ENCODE measurements at places on chromosomes 5 and 9. TPM values are rescaled to one million over a fixed set of nuclear protein-coding genes. Genes with fewer than 3 reads are reported as not detected.

- H3K36me3 ChIP-seq, result no peaks in the 10 kb centered on the region
- no peak overlapping the region for H3K4me3 ChIP-seq
- H3K27ac ChIP-seq, result no peak overlapping the region
These were observed 571.2 kb upstream of the WWC1 start for GRCh38 chr5:167720259-167720658.

DBH gene
- total RNA-seq, result not detected

CCL27 gene
- 256 TPM for total RNA-seq

CCL28 gene
- total RNA-seq, result 23.8 TPM

- H3K4me1 ChIP-seq, result no peaks in the 10 kb centered on the region
- peak overlapping the region; percentile 27 for H3K27ac ChIP-seq
- no peaks in the 10 kb centered on the region for H3K36me3 ChIP-seq
- no peak overlapping the region for H3K4me3 ChIP-seq
These were observed 23.3 kb downstream of the MCTP1 start for GRCh38 chr5:95261437-95262175.

DNA sequence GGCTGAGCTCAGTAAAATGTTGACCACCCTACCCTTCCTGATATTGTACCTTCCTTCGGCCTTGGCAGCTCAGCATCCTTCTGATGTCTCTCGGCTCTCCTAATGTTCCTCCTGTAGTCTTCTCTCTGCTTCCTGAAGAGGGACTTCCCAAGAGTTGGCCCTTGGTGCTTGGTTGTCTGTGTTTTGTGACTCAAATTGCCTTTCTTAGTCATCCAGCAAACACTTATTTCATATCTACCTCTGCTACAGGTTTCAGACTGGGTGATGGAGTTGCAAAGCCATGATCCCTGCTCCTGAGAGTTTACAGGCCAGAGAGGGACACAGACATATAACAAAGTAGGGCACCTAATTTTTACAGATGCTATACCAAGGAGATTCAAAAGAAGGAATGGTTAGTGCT lies 70.1 kb downstream of the SV2C start:
- peaks cover 7% of the 10 kb centered on the region for H3K27me3 ChIP-seq
- DNase-seq, result no peak
- H3K4me3 ChIP-seq, result no peak overlapping the region
- H3K4me1 ChIP-seq, result no peaks in the 10 kb centered on the region
- H3K27ac ChIP-seq, result no peak overlapping the region

DNA sequence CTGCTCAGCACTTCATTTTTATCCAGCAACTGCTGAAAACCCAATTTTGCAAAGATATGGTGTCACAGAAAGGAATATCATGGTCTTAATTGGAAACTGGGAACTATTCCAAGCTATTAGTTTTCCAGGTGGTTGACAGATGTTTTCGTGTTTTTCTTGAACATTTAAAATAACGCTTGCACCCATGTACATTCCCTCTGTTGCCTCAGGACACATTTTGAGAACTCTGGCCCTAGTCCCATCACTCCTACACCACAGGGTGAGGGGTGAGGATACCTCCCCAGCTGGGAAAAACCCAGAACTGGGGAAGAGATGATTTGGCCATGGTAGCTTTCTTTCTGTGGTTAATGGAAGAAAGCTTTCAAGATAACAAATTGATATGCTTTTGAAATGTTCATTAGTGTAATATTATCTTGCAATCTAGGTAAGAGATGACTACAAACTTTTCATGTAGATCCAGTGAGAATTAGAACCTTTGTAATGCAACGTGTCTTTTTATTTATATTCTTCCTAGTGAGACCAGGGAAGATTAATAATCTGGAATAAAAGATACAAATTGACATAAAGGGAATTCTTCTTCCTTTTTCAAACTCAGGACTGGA lies 627.0 kb downstream of the RAB3C start:
- H3K4me1 ChIP-seq, result peaks cover 4% of the 10 kb centered on the region
- no peaks in the 10 kb centered on the region for H3K36me3 ChIP-seq
- H3K4me3 ChIP-seq, result no peak overlapping the region
- no peak overlapping the region for H3K27ac ChIP-seq

DNA sequence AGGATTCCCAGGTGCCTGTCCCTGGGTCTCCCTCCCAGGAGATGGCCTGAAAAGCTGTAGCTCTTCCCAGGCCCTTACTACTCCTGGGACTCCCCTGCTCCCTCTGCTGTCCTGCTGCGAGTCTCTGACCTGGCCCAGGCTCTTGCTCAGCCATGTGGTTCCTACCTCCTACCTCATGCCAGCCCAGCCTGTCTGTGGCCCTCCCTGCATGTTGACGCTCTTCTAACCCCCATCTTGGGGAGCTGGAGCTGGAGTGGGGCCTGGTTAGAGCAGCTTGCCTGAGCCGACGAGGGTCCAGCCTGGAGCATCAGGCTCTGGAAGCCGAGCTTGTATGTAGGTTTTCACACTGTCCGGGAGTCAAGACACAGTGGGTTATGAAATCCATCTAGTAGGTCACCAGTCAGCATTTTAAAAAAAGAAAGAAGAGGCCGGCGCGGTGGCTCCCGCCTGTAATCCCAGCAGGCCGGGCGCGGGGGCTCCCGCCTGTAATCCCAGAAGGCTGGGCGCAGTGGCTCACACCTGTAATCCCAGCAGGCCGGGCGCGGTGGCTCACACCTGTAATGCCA lies 244.4 kb downstream of the FANCC start:
- no peaks in the 10 kb centered on the region for H3K27me3 ChIP-seq
- H3K36me3 ChIP-seq, result peaks cover 38% of the 10 kb centered on the region
- DNase-seq, result no peak
- no peak overlapping the region for H3K27ac ChIP-seq
- peaks cover 56% of the 10 kb centered on the region for H3K4me1 ChIP-seq
- H3K4me3 ChIP-seq, result no peak overlapping the region

CDH12 gene
- 0.38 TPM for total RNA-seq

XRCC4 gene
- total RNA-seq, result 6.0 TPM

- no peaks in the 10 kb centered on the region for H3K27me3 ChIP-seq
- H3K36me3 ChIP-seq, result no peaks in the 10 kb centered on the region
- no peak overlapping the region for H3K4me3 ChIP-seq
- H3K4me1 ChIP-seq, result peaks cover 22% of the 10 kb centered on the region
- H3K27ac ChIP-seq, result no peak overlapping the region
These were observed 14.1 kb downstream of the ERP44 start for GRCh38 chr9:100084734-100085133.

DNA sequence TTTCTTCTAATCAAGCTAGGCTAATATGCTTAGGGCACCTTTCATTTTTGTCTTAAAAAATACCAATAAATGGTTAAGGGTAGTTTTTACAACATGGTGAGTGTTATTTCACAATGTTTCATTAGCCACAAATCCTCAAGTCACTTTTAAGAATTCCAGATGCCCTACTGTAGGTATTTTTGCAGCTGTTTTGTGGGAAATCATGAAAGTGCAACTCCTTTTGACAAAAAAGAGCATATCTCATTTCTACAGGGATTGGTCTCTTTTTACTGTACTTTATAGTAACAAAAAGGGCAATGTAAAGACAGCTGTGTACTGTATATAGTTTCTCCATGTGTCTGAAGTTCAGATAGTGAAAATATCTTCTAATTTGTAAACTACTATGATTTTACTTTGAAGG lies 28.3 kb upstream of the GAS1 start:
- DNase-seq, result no peak
- peak overlapping the region; percentile 1 for H3K27ac ChIP-seq
- H3K27me3 ChIP-seq, result no peaks in the 10 kb centered on the region
- H3K4me3 ChIP-seq, result no peak overlapping the region
- no peaks in the 10 kb centered on the region for H3K36me3 ChIP-seq

GRCh38 chr9:90816690-90817089 lies 15.1 kb downstream of the SYK start:
- no peak overlapping the region for H3K27ac ChIP-seq
- DNase-seq, result no peak
- no peak overlapping the region for H3K4me3 ChIP-seq

AJM1 gene
- 2.2 TPM for total RNA-seq

DNA sequence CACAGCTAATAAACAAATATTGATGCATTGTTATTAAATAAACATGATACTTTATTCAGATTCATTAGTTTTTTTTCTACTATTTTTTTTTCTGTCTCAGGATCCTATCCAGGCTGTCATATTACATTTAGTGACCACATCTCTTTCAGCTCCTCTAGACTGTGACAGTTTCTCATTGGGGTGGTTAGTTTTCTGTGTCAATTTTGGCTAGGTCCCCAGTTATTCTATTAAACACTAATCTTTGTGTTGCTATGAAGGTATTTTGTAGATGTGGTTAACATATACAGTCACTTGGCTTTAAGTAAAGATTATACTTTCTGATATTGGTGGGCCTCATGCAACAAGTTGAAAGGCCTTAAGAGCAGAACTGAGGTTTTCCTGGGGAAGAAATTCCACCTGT lies 563.0 kb downstream of the LRRC70 start:
- H3K36me3 ChIP-seq, result no peaks in the 10 kb centered on the region
- no peaks in the 10 kb centered on the region for H3K4me1 ChIP-seq
- no peaks in the 10 kb centered on the region for H3K27me3 ChIP-seq

GRCh38 chr5:129773376-129773775 lies 25.5 kb downstream of the MINAR2 start:
- H3K4me3 ChIP-seq, result no peak overlapping the region
- H3K27ac ChIP-seq, result no peak overlapping the region
- DNase-seq, result no peak
- H3K27me3 ChIP-seq, result no peaks in the 10 kb centered on the region

- DNase-seq, result no peak
- H3K4me3 ChIP-seq, result no peak overlapping the region
- no peaks in the 10 kb centered on the region for H3K36me3 ChIP-seq
- H3K27ac ChIP-seq, result no peak overlapping the region
- peaks cover 8% of the 10 kb centered on the region for H3K4me1 ChIP-seq
- H3K27me3 ChIP-seq, result no peaks in the 10 kb centered on the region
These were observed 5.1 kb upstream of the RAB14 start for GRCh38 chr9:121206516-121207370.

DNA sequence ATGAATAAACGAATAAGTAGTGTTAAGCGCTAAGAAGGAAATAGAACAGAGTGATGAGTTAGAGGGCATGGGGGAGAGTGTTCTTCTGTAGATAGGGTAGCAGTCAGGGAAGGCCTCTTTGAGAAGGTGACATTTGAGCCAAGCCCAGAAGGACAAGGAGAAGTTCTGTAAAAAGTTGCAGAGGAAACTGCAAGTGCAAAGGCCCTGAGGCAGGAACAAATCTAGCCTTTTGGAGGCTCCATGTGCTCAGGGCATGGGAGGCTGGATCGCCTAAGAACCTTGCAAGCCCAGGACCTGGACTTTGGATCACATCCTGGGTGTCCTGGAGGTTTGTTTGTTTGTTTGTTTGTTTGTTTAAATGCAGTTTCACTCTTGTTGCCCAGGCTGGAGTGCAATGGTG lies 8.0 kb downstream of the EIF4E1B start:
- peaks cover 7% of the 10 kb centered on the region for H3K27me3 ChIP-seq
- DNase-seq, result no peak
- no peak overlapping the region for H3K4me3 ChIP-seq
- H3K27ac ChIP-seq, result no peak overlapping the region
- no peaks in the 10 kb centered on the region for H3K4me1 ChIP-seq
- no peaks in the 10 kb centered on the region for H3K36me3 ChIP-seq

DNA sequence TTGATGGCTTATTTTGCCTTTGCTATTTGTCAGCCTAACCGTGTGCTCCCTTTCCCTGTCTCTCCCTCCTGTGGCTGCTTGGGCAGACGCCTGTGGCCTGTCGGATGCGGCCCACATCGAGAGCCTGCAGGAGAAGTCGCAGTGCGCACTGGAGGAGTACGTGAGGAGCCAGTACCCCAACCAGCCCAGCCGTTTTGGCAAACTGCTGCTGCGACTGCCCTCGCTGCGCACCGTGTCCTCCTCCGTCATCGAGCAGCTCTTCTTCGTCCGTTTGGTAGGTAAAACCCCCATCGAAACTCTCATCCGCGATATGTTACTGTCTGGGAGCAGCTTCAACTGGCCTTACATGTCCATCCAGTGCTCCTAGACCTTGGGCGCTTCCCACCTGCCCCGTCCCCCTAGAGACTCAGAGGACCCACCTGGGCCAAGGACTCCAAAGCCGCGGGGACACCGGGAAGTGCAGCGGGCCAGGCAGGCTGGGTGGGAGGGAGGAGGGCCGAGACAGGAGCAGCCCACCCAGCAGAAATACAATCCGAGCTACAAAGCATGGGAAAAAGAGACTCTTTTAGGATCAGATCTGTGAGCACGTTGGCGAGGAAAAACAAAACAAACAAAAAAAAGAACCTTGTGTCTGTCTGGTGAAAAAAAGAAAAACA lies 10.6 kb downstream of the NR2F1 start:
- peaks cover 60% of the 10 kb centered on the region for H3K27me3 ChIP-seq
- H3K4me1 ChIP-seq, result peaks cover 13% of the 10 kb centered on the region
- no peak overlapping the region for H3K27ac ChIP-seq
- H3K36me3 ChIP-seq, result no peaks in the 10 kb centered on the region
- DNase-seq, result no peak

- DNase-seq, result no peak
- H3K27me3 ChIP-seq, result no peaks in the 10 kb centered on the region
- H3K36me3 ChIP-seq, result no peaks in the 10 kb centered on the region
- no peak overlapping the region for H3K27ac ChIP-seq
- no peak overlapping the region for H3K4me3 ChIP-seq
These were observed 35.3 kb downstream of the MED27 start for GRCh38 chr9:132044176-132044875.

SNAPC4 gene
- total RNA-seq, result 10.4 TPM

EMB gene
- 22.5 TPM for total RNA-seq

DNA sequence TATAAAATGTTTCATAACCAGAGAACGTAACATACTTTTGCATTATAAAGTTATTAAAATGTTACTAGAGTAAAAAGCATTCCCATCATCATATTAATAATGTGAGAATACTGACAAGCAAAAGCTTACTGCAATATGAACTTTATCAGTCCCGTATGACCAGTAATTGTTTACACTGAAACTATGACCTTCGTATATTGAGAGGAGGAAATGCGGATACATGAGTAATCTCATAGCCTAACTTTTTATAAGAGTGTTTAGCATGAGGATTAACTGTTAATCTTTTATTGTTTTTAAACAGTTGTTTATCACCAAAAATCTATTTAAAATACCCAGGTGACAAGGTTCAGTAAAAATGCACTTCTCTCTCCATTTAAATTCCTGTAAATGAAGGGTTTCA lies 272.4 kb downstream of the SLF1 start:
- no peaks in the 10 kb centered on the region for H3K4me1 ChIP-seq
- H3K27me3 ChIP-seq, result no peaks in the 10 kb centered on the region
- H3K27ac ChIP-seq, result no peak overlapping the region
- no peak for DNase-seq
- H3K36me3 ChIP-seq, result no peaks in the 10 kb centered on the region
- H3K4me3 ChIP-seq, result no peak overlapping the region

GRCh38 chr5:96522635-96523355 lies 89.7 kb upstream of the PCSK1 start:
- no peaks in the 10 kb centered on the region for H3K36me3 ChIP-seq
- H3K4me1 ChIP-seq, result no peaks in the 10 kb centered on the region

GRCh38 chr5:98042961-98043360 lies 730.5 kb upstream of the RGMB start:
- no peaks in the 10 kb centered on the region for H3K36me3 ChIP-seq
- DNase-seq, result no peak
- H3K4me1 ChIP-seq, result no peaks in the 10 kb centered on the region
- no peaks in the 10 kb centered on the region for H3K27me3 ChIP-seq
- no peak overlapping the region for H3K4me3 ChIP-seq

GRCh38 chr9:108727580-108728111 lies 128.1 kb downstream of the ACTL7B start:
- H3K27me3 ChIP-seq, result no peaks in the 10 kb centered on the region
- H3K4me1 ChIP-seq, result peaks cover 15% of the 10 kb centered on the region
- no peak overlapping the region for H3K27ac ChIP-seq

- no peak overlapping the region for H3K27ac ChIP-seq
- DNase-seq, result no peak
- H3K36me3 ChIP-seq, result peaks cover 54% of the 10 kb centered on the region
These were observed 5.8 kb downstream of the GRK6 start for GRCh38 chr5:177432143-177432838.

GRPEL2 gene
- total RNA-seq, result 12.4 TPM

GRCh38 chr5:154493274-154493673 lies 15.2 kb upstream of the HAND1 start:
- H3K27ac ChIP-seq, result no peak overlapping the region
- no peaks in the 10 kb centered on the region for H3K36me3 ChIP-seq
- peak; percentile 34 for DNase-seq
- peaks cover 69% of the 10 kb centered on the region for H3K27me3 ChIP-seq

PGM5 gene
- 5.1 TPM for total RNA-seq

CER1 gene
- not detected for total RNA-seq
